ENCODE measurements at places on chromosomes 1 and 21.

DNA sequence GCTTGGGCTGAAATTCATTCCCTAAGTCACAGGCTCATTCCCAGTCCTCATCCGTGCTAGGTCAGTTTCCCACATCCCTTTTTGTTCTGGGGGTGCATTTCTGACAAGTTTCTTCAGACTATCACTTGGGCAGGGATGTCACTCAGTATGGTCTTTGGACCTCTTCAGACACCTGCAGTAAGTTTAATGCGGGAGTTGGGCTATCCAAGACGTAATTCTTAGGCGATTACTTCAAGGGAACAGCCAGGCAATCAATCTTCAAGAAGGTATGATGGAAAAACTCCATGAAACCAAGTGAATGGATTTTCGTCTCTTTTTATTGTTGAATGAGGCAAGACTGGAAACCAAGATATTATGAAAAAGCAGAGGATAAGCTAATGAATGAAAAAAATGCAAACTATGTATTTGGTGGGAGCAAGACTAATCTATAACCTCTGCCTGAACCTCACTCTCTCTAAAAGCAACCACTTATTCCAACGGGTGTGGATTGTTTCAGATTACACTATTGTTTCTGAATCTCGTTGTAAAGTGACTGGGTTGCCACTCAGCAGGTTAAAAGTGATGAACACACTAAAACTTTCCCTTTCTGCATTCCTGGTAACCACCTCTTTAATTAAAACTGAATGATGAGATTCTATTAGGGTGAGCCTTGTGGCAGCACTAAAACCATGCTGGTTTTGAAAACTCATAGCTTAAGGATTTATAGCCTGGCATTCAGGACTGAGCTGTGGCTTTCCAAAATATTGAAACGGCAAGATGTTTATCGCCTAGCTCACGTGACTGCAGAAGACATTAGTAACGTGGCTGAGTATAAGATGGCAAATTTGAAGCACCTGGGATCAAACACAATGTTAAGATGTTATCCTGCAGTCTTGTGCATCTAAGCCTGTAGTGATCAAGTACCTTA lies 1.1 kb downstream of the RASAL2 start:
- peak; percentile 13 for DNase-seq

DNA sequence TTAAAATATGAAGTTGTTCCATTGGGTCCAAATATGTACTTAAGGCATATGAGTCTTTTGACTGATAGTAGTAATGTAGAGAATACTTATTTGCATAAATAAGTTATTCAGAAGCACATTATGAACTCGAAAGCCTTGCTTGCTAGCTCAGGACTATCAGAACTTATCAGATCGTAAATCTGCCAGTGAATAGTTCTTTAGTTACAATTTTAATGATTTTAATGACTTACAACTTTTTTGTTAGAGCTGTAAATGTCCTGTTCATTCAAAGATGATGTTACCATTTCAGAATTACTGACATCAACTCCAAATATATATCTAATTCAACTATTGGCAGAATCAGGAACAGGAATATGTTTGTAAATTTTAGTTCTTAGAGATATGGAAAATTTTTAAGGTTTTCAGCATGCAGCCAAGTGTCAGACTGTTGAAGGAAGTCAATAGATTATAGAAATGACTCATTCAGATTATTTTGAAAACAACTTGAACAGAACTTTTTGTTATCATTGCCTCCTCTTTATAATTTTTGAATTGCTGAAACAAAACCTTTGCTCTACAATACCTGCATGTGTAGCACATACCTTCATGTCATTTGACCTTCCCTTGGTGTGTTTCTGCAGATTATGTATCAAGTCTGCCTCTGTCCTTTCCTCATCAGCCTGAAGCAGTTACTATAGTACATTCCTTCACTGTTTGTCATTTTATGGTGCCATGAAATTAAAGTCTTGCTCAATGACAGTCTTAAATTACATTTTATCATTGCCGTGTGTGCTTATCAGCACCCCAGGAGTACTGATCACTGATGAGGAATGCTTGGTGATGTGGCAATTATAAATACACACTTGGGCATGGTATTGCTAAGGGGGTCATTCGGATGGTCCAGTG lies 44.9 kb downstream of the LRRC8D start:
- no peak for DNase-seq

DNA sequence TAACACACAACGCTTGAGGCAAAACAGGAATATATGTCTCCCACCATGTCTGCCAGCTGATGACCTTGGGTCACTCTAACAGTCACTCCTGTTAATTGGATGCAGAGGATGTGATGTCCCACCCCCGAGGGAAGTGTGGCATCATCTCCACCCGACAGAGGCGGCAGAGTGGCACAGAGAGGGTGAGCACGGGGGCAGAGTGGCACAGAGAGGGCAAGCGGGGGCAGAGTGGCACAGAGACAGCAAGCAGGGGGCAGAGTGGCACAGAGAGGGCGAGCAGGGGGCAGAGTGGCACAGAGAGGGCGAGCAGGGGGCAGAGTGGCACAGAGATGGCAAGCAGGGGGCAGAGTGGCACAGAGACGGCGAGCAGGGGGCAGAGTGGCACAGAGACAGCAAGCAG lies 44.3 kb downstream of the DISP3 start:
- DNase-seq, result no peak

DNA sequence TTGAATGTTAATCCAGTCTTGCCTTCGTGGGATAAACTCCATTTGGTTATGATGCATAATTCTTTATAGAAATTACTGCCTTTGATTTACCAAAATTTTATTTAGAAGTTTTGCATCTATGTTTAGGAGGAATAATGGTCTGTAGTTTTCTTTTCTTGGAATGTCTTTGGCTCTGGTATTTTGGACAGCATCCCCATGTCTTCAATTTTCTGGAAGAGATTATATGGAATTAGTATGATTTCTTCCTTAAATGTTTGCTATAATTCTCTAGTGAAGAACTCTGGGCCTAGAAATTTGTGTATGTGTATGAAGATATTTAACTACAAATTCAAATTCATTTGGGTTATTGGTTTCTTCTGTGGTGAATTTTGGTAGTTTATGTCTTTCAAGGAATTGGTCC lies 92.7 kb downstream of the SNX7 start:
- no peak for DNase-seq

GRCh38 chr1:226363801-226364513 lies 43.9 kb downstream of the PARP1 start:
- DNase-seq, result no peak

DNA sequence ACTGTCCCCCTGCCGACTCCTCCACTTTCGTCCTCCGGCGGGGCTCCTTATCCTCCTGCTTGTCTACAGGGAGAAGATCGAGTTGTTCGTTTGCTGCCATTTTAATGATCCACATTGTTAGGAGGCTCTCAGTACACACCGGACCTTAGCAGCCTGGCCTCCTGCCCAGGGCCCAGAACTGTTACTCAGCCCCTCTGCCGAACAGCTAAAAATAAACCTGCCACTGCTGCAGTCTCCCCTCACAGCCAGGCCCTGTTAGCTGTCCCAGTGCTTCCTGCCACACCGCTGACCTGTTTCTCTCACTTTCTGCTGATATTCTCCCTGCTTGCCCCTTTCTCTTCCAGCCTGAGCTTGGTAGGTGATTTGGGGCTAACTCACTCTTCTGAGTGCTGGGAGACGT lies 8.3 kb downstream of the MAPKAPK2 start:
- peak; percentile 61 for DNase-seq

DNA sequence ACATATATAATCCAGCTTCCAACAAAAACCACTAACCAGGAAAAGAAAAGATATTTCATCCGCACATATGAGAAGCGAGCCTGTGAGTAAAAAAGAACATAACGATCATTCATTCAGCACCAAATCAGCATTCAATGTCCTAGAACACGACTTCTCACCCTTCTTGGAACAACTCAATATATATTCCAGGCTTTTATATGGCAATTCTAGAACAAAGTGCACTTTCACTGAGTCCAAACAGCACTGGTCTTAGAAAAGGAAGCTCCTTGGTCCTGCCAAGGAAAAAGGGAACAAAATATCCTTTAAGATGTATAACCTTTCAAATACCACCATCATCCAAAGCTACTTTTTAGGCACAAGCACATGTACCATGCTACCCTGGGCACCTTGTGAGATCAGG lies 44.5 kb downstream of the RPL5 start:
- DNase-seq, result no peak

DNA sequence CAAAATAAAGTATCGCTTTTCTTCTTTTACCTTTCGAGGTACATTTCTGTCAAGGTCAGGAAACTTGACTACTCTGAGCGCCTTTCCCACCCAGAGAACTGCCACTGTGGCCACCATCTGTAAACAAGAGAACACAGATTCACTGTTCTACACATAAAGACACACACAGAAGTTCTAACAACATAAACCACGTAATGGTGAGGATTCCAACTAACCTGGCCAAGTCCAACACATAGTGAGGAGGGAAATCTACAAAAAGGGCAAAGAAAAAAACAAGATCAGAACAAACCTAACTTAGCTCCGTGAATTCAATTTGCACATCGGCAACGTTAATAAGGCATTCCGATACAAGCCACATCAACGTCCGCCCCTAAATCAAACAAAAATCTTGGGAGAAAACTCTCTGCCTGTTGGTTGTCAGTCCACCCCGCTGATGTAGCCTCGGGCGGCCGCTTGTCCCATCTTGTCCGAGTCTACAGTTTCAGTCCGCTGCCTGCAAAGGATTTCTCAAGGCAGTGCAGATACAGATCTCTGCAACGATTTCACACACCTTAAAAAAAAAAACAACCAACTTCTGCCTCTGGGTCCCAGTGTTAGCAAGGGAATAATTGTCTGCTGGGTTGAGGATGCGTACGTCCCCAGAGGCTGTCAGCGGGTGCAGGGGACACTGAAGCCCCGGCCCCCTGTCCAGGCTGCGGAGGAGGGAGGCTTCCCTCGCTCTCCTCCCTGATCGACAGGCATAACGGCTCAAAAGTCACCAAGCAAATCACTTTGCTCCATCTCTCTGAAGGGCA lies 1.0 kb downstream of the SLC35D1 start:
- DNase-seq, result peak; percentile 65

- DNase-seq, result no peak
Measured at GRCh38 chr1:115794976-115795639, 26.6 kb upstream of the CASQ2 start.

DNA sequence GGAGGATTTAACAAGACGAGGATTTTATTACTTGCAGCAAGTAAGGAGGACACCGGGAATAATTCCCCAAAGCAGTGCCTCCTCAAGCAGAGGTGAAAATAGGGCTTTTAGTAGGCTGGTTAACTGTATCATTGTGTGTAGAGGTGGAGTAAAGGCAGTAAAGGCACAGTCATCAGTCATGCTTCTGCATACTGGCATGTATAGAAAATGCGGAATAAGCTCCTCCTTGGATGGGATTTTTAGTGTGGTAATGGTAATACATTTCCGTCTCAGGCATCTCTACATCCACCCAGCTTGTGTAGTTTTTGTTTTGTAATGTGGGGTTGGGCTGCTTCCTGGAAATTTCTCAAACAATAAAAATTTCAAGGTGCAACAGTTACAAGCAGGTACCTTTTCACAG lies 27.4 kb upstream of the GPR25 start:
- DNase-seq, result no peak

GRCh38 chr1:207829576-207829975 lies 77.7 kb downstream of the CD46 start:
- no peak for DNase-seq

- no peak for DNase-seq
Measured at GRCh38 chr1:97332716-97333115, 588.1 kb downstream of the DPYD start.

DNA sequence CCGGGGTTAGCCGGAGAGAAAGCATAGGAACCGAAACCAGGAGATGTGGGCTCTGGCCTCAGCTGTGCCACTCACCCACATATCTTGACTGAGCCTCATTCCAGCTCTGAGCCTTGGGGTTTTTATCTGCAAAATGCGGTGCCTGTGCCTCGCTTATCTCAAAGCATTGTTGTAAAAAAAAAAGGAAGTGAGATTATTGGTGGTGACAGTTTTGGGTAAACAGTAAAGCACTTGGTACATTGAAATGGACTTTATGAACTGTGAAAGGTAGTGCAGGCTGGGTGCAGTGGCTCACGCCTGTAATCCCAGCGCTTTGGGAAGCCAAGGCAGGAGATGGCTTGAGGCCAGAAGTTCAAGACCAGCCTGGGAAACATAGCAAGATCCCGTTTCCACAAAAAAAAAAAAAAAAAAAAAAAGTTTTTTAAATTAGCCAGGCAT lies 3.8 kb downstream of the PTAFR start:
- DNase-seq, result peak; percentile 74

DNA sequence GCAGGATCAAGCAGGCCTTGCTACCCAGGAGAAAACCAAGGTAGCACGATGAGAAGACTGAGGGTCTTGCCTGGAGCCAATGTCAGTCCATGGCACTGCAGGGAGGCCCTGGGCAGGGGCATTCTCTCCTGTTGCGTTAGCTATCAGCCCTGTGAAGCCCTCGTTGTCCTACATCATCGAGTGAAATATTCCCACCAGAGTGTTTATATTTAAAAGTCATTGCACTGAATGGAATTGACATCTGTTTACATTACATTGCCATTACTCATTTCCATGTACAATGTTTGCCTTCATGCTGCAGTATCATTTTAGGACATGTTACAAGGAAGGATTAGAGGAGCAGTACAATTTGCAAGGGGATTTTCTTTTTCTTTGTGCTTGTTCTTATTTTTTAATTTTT lies 243.9 kb downstream of the KAZN start:
- DNase-seq, result no peak

DNA sequence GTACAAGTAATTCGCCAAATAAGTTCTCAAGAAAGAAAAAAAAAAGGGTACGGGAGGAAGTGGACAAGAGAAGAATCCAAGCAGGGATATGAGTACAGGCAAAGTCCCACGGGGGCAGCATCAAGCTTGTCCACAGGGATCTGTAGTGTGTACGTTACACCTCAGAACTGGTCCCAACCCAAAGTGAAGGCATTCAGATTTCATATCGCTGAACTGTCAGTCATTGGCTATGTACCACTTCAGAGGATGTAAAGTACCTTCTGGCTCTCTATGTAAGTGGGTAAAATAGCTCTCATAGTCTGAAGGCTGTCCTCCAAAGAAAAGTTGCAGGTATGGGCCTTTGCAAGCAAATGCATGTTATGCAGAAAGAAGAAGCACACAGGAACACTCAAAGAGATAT lies 8.1 kb upstream of the CLCA4 start:
- no peak for DNase-seq

GRCh38 chr1:223729906-223730305 lies 17.6 kb downstream of the CAPN2 start:
- no peak for DNase-seq

DNA sequence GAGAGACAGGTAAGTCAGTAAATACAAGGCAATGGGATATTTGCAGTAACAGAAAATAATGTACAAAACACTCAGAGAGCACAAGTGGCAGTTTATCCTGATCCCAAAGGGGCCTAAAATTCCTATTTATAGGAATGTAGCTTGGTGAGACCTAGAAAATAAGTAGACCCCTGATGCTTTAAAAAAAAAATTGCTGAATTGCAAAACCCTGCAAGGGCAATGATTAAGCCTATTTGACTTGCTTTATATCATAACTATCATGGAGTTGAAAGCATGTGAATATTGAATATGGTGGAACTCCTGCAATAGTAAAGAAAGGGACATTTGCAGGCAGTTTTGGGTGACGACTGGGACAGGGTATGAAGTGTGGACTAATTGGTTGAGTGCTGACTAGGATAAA lies 101.9 kb upstream of the C1orf21 start:
- DNase-seq, result no peak

- DNase-seq, result no peak
Measured at GRCh38 chr1:218424502-218424901, 79.4 kb downstream of the TGFB2 start.

GRCh38 chr1:41861535-41862383 lies 57.0 kb downstream of the HIVEP3 start:
- no peak for DNase-seq

Measured in stomach (tissue), 19 donors.